Keratinocyte (primary cell): ENCODE measurements at places on chromosomes 2 and 18. TPM values are rescaled to one million over a fixed set of nuclear protein-coding genes. Genes with fewer than 3 reads are reported as not detected.

CFC1 gene
- not detected in 3 replicates for polyA plus RNA-seq

DNA sequence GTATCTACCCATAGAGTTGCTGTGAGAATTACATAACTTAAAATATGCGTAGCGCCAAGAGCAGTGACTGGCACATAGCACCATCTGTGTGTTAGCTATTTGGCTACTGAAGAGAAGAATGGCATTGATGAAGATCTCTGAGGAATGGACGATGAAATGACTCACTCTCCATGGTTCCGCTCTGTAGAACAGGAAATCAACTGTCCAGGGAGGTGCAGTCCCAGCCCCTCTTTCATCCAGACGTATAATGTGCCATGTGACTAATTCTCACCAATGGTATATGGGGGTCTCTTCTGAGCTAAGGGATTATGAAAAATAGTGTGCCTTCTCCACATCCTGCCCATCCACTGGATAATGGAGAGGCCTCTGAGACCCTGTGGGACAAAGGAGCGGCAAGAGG, 254.8 kb downstream of the CYP26B1 start:
- no peak overlapping the region for H3K4me3 ChIP-seq
- H3K36me3 ChIP-seq, result no peaks in the 10 kb centered on the region
- no peak for DNase-seq

MAP3K19 gene
- not detected in 3 replicates for polyA plus RNA-seq

- DNase-seq, result no peak
- no peaks in the 10 kb centered on the region for H3K4me1 ChIP-seq
- no peak overlapping the region for H3K27ac ChIP-seq
- no peaks in the 10 kb centered on the region for H3K36me3 ChIP-seq
- H3K4me3 ChIP-seq, result no peak overlapping the region
- peaks cover 4% of the 10 kb centered on the region for H3K27me3 ChIP-seq
These were observed 149.7 kb upstream of the HS6ST1 start for GRCh38 chr2:128468186-128468920.

DNA sequence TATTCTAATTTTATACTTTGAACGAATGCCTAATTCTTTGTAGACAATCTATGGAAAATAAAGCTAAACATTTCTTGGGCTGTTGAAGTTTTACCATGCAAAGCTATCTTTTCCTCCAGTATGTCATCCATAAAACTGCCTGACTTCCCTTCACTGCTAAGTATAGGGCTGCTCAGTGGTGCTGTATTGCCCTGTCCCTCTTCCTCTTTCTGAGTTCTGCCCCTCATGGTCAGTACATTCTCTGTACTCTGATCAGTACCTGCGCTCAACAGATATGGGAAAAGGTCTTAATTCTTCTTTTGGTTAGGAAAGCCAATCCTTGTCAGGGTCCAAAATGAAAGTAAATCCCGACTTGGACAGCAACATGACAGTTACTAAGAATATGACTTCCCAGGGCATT, 321.9 kb downstream of the RAD51AP2 start:
- no peak overlapping the region for H3K4me3 ChIP-seq
- no peaks in the 10 kb centered on the region for H3K36me3 ChIP-seq
- no peak for DNase-seq

IKZF2 gene
- polyA plus RNA-seq, result 7.1 to 12.3 TPM (median 8.2 TPM) in 3 replicates

DNA sequence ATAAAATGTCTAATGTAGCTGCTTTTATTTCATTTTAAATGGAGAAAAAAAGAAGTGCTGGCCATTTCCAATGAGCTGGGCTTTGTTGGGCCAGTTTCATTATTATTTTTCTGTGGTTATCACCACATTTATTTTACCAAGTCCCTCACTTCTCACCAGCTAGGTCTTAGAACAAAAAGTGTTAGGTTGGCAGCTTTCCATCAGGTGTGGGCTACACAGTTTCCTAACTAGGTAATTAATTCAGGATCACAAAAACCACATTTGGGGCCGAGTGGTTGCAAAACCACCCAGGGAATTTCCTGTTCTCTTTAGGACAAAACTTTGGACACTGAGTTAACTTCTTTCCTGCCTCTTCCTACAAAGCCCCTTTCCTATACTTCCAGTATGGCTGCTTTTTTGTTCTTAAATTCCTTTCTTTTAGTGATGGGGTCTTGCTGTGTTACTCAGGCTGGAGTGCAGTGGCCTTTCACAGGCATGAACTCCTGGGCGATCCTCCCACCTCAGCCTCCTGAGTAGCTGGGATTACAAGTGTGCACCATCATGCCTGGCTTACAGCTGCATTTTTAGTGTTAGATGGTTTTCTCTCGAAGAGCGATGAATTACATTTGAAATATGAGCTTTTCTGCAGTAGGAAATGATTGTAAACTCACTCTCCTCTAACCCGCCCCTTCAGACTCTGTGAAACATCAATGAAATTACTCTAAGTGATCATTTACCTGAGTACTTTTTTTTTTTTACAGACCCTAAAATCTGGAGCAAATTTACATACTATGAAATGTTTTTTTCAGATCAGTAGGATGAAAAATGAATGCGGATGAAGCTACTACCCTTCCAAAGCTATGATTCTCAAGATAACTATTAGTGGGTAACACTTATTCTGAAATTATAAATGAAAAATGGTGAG, 2.6 kb upstream of the ZFP36L2 start:
- no peak overlapping the region for H3K4me3 ChIP-seq
- H3K36me3 ChIP-seq, result peaks cover 11% of the 10 kb centered on the region
- peak overlapping the region; percentile 93 for H3K27ac ChIP-seq
- DNase-seq, result no peak

AQP12B gene
- polyA plus RNA-seq, result not detected in 3 replicates
